OCI-M1 (cell line): ENCODE measurements at places on chromosomes 2 and 18.
A peak's percentile ranks its signal among the peaks of the same experiment; 100 is the strongest.

DNA sequence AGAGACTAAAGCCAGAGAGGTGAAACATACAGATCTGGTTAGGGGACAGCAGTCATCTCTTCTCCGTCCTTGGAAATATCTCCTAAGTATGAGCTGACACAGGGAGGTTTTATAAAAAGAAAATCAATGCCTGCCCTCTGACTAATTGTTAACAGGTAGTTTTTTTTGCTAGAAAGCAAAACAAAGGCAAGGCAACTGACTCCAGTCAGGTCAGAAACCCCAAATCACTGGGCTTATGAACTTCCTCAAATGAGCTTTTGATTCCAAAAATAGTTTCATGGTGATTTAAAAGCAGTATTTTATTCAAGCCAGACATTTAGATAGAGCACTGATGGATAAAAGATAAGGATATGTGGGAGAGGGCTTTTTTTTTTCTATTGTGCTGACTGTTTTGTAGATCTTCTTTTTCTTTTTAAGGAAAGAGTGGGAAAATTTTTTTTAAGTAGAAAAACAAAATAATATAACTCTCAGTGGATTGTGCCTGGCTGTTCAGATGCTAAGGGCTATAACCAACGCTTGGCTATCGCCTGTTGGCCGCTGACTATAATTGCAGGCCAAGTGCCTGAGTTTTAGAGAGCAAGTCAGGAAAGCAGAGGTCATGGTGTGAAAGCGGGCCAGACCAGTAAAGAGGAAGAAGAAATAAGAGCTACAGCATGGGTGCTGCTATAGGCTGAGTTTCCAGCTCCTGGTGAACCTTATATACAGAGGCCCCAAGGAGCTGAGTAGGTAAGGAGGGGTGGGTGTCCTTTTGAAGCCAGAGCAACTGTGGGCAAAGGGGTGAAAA lies 44.9 kb downstream of the MRPL35 start:
- peak; percentile 11 for DNase-seq

- no peak for DNase-seq
Measured at GRCh38 chr2:22854588-22854987, 530.4 kb upstream of the KLHL29 start.

GRCh38 chr18:6891788-6892187 lies 162.3 kb downstream of the ARHGAP28 start:
- DNase-seq: no peak

DNA sequence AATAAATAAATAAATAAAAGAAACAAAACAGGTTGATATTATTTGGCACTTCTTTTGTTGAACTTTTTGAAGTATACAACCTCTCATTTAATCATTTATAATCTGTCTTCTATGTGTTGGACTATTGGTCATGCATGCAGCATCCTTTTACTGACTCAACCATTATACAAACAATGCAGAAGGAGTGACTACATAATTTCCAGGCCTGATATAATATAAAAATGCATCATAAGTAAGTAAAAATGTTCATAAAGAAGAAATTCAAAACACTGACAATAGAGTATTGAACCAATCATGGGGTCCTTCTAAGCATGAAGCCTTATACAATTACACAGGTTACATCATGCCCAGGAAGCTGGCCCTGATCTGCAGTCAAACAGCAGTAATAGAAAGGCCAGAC lies 141.5 kb upstream of the FN1 start:
- DNase-seq: no peak

- DNase-seq: peak; percentile 41
Measured at GRCh38 chr2:29841386-29842004, 79.9 kb downstream of the ALK start.

DNA sequence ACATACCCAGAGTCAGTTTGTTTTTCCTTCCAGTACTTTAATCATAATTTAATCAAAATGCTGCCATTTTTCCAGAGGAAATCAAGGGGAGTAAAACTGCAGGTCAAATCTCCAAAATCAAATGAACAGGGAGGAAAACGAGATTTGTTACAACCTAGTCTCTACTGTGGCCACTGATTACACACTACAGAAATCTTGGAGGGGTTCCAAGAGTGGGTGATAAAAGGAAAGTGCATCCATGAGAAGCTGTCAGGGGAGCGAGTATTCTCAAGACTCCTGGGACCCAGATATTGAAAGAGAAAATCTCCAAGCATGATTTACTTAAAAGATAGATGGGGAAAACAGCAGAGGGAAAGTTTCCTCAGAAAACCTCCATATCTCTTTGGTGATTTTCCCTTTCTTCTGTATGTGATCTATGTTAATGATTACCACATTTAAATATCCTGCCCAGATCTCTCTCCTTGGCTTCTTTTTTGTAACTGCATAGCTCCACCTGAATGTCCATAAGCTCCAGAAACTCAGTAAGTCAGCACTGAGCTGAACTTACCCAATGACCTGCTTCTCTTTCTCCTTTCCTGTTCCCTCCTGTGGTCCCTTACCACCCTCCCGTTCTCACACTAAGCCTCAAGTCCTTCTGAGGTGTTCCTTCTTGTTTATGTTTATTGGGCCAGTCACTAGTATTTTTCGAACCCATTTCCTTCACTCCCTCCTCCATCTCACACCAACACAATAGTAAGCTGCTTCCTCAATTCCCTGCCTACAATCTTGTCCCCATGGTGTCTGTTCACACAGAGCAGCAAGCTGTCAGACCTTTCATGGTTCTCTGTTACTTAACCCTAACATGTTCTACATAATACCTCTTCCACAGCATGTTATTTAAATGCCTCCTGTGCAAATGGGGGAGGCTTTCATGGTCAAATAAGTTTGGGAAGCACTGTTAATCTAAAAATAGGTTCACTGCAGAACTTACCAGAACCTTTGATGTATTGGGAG lies 73.9 kb upstream of the TWSG1 start:
- DNase-seq: no peak

GRCh38 chr18:8849696-8850095 lies 144.3 kb downstream of the MTCL1 start:
- DNase-seq: no peak
